ENCODE measurements at places on chromosomes 5 and 9.

GRCh38 chr9:72827950-72828731, 124.7 kb downstream of the ALDH1A1 start:
- DNase-seq, result peak; percentile 16

DNA sequence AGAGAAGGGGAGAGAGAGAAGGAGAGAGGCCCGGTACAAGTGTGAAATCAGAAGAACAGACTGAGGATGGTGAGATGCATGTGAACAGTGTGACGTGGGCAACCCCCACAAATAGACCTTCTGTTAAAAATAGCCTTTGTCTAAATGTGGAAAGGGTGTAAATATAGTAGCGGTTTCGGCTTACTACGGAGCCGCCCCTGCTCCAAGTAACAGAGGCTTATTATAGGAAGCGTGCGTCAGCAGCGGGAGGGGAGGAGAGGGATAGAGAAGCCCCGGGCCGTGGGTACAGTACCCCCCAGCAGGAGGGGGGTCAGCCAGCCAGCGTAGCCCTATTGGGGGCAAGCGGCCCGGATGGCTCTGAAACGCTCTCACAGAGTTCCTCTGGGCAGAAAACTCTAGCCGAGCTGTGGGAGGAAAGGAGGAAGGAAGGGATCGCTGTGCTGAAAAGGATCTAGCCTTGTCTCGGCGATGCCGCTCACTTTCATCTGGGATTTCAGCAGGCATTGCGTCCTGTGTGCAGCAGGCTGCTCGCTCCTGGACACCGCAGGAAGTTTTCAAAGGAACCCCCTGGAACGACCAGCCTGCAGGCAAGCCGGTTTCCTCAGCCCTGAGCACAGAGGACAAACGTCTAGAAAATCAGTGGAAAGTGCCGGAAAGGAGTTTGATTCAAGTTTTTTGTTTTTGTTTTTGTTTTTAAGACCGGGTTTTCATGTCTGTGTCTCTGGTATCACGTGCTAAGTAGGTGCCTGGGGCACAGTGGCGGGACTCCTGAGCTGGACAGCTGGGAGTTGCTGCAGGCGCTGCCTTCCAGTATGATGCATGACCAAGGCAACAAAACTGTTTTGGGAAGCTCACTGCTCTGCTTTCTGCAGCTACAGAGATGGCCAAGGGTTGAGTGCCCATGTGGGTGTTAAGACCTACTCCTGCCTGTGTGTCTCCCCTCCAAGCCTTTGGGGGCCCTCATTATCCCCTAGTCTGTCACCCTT, 146.6 kb downstream of the SEC61B start:
- DNase-seq, result peak; percentile 95

- DNase-seq, result no peak
Observed at GRCh38 chr5:80998590-80998979, 38.4 kb downstream of the RASGRF2 start.

- no peak for DNase-seq
Observed at GRCh38 chr5:118111956-118112355, 876.4 kb downstream of the DTWD2 start.

- peak; percentile 92 for DNase-seq
Observed at GRCh38 chr5:16539169-16539666, 73.6 kb upstream of the ZNF622 start.

DNA sequence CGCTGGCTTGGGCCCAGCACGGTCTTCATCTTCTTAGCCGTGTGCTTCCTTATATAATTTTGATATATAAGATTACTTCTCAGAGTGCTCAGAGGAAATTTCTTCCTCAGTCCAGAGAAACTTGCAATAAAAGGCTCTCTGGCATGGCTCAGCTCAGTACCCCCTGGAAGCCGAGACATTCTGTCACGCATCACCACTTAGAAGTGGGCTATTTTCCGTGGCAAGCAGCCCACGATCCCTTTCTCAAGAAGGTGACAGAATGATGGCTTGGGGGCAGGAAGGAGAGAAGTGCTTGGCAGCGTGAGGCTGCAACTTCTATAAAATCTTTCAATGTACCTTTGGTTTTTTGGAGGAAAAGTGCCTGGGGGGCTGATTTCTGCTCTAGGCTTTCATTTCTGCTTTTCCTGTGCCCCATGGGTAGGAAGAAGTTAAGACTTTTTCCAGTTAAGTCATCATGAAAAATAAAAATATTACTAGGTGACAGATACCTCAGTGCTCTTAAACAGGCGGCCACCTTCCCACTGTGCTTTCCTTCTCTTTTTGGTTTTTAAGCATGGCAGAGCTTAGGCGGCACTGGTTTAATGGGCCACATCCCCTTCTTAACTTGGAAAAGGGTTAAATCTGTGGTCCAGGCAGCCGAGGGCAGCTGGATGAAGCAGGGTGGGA, 104.6 kb downstream of the MVB12B start:
- no peak for DNase-seq

DNA sequence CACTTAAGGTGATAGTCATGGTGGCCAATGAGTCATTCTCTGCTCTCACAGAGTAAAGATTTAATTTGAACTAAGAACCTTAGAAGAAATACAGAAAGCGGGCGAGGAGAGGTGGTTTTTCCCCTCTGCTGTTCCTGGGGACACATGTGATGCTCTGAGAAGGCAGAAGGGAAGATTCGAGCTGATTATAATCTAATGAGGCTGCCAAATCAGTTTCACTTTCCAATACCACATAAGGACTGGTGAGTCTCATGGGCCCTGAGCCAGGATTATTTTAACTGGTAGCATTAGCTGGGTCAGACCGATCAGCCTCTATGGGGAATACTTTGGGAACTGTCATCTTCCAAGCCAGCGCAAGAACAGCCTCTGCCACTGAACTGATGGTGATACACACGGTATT, 116.5 kb downstream of the SLC1A3 start:
- DNase-seq, result peak; percentile 7

Data from EH (cell line).